Activated CD4-positive, alpha-beta T cell treated with anti-CD3 and anti-CD28 coated beads, Interleukin-2, amount 50 U/mL, for 24 hours (primary cell): ENCODE measurements at places on chromosomes 16 and 17.

DNA sequence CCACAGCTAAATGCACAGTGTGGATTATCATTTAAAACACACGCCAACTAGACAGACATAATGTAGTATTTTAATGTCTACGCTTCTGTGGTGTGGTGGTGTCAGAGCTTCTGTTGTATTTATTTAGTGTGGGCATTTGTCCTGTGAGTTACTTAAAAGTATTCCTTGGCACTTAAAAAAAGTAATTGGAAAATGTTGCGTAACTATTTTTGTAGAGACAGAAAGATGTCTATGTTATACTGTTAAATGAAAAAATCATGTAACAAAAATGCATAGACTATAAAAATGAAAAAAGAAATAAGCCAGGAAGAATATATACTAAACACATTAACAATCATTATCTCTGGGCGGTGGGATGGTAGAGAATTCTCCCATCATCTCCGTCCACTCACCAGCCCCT, 39.2 kb downstream of the CYTH1 start:
- no peak for DNase-seq

- DNase-seq, result no peak
Measured at GRCh38 chr16:80041410-80041809, 440.9 kb upstream of the MAF start.

GRCh38 chr17:74780443-74781238, 4.5 kb upstream of the NAT9 start:
- no peak for DNase-seq

DNA sequence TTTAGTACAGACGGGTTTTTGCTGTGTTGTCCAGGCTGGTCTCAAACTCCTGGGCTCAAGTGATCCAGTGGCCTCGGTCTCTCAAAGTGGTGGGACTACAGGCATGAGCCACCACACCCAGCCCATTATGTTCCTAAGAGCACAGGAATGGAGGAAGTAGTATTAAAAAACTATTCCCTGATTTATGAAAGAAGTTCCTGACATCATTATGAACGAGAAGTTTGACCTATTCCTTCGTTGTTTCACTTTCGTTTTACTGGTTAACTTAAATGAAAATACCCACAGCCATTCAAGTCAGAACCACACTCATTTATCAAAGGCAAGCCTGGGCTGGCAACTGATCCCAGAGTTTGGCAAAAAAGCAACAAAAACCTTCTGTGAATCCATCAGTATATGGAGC, 13.5 kb upstream of the CBX4 start:
- no peak for DNase-seq

DNA sequence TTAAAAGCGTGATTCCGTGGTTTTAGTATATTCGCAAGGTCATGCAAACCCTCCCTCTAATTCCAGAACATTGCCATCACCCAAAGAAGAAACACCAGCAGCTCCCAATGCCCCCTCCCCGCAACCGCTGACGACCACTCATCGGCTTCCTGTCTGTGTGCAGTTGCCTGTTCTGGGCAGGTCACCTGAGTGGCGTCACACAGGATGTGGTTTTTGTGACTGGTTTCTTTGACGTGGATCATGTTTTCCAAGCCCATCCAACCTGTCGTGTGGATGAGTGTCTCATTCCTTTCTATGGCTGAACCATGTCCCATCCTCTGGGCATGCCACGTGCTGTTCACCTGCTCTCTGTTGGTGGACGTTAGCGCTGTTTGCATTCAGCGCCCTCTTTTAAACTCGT, 8.2 kb upstream of the ATP2C2 start:
- DNase-seq, result no peak

- DNase-seq, result no peak
Measured at GRCh38 chr16:87213536-87213935, 103.7 kb downstream of the C16orf95 start.

- no peak for DNase-seq
Measured at GRCh38 chr17:72387487-72387886, 266.7 kb downstream of the SOX9 start.

- peak; percentile 96 for DNase-seq
Measured at GRCh38 chr16:57734925-57735754, 430 bp upstream of the KATNB1 start.

DNA sequence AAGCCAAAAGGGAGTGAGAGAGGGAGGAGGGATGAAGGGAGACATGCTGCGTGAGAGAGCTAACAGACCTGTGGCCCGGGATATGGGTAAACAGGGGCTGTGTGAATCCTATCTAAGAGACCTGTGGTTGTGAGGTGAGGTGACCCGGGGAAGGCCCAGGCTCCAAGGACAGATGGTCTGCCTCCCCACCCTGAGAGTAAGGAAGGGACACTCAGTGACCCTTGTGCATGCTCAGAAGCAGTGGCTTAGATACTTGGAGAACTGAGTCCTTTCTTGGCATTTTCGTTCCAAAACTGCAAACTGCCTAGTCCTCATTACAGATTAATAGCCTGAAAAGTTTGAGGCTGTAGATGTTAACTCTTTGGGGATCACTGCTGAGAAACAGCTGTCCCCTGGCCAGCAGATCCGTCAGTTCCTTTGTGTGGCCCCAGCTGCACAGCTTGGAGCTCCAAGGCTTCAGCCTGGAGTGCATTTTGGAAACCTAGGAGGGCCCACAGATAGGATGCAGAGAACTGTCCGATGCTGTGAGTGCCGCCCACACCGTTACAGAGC, 121.6 kb downstream of the SMG6 start:
- DNase-seq, result no peak

DNA sequence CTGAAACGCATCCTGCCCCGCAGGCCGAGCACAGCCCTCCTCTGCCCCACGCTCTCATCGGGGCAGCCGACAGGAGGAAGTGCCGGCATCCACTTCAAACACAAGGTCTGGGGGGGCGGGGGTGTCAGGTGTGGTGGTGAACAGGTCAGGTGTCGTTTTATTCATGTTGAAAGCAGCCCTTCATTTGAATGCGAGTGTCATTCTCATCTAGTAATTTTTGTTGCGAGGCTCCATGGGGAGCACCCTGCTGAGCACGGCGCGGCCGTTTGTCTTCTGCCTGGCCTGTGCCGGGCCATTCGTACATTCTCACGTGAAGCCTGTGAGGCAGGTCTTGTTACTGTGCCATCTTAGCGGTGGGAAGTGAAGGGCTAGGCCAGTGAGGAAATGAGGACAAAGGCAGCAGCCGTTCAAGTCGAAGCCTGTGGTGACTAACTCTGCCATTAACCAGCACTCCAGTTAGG, 1.9 kb downstream of the ACSF3 start:
- DNase-seq, result no peak

GRCh38 chr17:39848600-39848999, 15.5 kb downstream of the IKZF3 start:
- DNase-seq, result no peak

GRCh38 chr16:10514369-10515055, 65.9 kb downstream of the EMP2 start:
- no peak for DNase-seq

DNA sequence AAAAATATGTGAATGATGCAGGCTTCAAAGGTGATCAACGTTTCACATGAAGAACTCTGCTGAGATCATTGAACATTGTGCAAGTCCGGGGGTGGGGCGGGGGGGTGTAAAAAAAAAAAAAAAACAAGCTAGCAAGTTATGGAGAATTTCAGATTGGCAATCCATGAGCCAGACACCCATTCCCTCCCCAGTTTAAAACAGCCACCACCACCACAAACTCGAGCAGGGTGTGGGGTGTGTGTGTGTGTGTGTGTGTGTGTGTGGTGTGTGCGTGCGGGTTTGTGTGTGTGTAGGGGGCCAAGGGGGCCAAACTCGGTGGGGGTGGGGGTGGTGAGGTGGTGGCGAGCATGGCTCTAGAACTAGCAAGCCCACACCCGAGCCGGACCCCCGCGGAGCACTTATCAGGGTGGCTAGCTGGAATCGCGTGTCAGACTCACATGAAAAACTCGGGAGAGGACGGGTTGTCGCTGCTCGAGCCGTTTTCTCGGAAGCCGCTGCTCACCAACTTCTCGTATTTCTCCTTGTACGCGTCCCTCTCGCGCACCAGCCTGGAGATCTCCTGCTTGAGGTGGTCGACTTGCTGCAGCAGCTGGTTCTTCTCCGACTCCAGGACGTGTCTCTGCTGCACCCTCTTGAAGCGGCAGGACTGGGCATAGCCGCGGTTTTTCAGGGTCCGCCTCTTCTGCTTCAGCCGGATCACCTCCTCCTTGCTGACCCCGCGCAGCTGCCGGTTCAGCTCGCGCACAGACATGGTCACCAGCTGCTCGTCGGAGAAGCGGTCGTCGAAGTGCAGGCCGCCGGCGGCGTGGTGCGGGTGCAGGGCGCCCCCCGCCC, 2.0 kb downstream of the MAF start:
- DNase-seq, result peak; percentile 11

GRCh38 chr17:28008513-28008912, 34.0 kb upstream of the NLK start:
- no peak for DNase-seq

GRCh38 chr17:27264068-27264812, 29.7 kb upstream of the WSB1 start:
- no peak for DNase-seq

DNA sequence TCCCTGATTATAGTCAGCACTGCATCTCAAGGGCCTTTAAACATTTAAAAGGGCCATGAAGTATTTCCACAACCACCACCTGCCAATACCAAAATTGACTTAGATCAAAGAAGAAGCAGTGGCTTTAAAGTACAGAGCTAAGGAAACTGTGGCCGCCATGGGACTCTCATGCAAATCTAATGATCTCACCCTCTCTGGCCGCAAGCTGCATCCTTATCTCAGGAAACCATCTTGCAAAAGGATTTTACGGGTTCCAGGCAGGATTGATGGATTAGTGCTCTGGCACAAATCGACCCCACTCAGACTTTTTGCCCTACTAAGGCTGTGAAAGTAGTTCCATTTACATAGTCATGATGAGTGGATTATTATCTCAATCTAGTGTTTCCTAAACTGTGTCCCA, 22.6 kb downstream of the CDRT4 start:
- DNase-seq, result no peak
